Activated naive CD4-positive, alpha-beta T cell (primary cell): ENCODE measurements at places on chromosomes 7 and 10.
A peak's percentile ranks its signal among the peaks of the same experiment; 100 is the strongest.

GRCh38 chr7:97104719-97105238 lies 12.7 kb upstream of the SDHAF3 start:
- DNase-seq = peak; percentile 30

DNA sequence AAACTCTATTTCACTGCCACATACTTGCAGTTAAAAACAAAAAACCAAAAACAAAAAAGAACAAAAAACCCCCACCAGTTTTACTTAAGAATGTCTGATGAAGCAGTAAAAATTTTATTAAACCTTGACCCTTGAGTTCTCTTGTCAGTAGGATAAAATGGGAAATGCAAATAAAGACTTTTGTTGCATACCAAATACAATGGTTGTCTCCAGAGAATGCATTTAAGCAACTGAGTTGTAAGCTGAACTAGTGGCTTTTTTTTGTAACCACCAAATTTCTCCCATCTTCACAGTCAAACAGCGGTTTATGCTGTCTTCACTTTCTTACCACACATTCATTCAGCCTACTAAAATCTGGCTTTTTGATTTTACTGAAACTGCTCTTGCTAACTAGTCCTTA lies 3.1 kb downstream of the SYPL1 start:
- no peak for DNase-seq

DNA sequence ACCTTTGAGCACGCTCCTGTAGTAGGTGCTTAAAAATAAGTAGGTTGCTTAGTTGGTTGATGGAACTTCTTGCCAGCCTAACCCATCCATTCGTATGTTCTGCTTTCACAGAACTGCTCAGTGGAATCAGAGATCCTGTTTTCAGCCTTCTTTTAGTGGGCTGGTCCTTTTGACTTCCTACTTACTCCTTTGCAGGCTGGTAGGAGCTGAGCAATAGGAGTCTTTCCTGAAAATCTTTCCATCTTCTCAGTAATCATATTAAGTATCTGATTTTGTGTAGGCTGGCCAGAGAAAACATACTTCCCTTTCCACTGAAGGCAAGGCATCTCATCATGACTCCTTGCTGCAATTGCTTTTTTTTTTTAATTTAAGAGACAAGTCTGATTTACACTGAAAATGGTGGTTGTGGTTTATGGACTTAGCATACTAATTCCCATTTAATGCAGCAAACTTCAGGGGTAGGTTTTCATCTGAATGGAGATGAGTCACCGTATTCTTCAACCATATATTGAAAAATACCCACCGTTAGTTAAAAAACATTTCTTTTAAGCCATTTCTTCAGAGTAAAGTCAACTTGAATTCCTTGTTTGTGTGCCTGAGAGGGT lies 208.0 kb downstream of the ZNF365 start:
- DNase-seq = no peak

DNA sequence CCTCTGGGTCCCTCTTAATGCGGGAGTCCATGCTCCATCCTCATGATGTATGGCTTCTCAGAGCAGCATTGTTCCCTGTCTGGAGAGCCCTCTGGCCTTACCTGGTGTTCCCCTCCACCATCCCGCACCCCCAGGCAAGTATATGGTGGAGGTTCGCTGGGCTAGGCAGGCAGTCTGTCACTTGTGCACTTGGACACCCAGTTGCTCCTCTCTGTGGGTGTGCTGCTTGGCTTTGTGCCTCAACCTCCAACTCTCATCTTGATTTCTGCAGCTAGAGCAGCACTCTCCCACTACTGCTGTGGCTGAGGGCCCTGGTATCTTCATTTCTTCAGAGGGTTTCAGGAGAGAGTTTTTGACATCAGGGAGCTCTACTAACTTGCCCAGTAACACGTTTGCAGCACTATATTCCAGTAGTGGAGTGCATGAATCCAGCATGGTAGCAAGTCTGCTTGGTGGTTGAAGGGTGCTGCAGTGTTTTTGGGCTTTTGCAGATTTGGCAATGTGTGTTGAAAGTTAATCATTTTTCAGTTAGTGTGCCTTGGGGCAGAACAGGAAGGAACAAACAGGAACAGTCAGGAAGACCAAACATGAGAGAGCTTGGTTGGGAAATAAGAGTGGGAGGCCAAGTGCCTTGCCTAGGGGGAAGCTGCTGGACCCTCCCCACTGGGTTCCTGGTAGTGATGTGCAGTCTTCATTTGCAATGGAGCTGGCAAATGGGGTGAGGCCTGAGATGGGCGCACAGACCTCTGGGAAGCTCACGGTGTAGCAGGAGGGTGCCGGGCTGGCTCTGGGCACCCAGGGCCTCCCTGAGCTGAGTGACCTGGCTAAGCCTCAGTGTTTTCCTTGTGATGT lies 37.4 kb downstream of the TSPAN14 start:
- DNase-seq = no peak

GRCh38 chr10:57983281-57983791 lies 284.4 kb downstream of the IPMK start:
- DNase-seq = no peak

- no peak for DNase-seq
These were observed 10.9 kb downstream of the MMRN2 start for GRCh38 chr10:86946213-86947155.

DNA sequence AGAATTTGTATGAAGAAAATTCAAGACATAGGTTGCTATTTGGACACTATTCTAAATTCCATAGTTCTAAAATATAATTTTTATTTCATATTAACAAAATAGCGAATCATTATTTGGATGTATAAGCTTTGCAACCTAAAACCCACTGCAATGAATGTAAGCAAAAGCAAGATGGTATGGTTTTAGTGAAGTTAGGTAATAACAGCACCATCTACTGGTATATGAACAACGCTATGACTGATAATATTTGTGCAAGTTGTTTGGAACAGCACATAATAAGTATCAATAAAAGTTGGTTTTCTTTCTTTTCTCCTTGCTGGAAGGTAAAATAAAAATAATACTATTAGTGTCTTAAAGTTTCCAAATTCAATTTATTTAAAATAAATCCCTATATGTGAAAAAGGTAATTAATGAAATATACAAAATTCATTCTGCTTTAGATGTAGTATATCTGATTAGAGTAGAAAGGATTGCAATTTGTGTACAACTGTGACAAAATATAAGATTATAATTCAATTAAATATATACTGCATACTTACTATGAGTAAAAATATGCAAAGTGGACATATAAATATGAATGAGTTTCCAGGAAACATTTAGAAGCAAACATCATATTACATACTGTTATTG lies 79.0 kb upstream of the LSM8 start:
- DNase-seq = no peak
